ENCODE measurements at places on chromosomes 7 and 10.

- no peak for DNase-seq
These were observed 94.5 kb upstream of the GNA12 start for GRCh38 chr7:2938514-2939192.

DNA sequence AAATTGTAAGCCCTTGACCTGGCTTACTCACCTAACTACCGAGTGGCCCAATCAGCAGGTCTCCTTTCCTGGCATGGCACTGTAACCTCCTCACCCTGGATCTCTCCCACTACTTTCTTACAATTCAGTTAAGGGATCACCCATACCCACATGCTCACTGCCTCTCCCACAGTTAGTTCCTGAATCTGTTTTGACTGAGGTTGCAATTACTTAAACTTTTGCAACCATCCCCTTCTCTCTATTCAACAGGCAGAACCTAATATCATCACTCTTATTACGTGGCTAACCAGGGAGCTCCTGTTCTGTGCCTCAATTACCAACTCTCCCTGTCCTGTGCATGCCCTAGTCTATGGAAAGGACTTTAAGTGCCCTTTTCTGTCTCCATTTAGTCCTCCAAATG lies 84.2 kb upstream of the IKZF1 start:
- no peak for DNase-seq

- DNase-seq = no peak
These were observed 20.0 kb downstream of the THNSL1 start for GRCh38 chr10:25036381-25036780.

- DNase-seq = no peak
These were observed 24.1 kb downstream of the GBX1 start for GRCh38 chr7:151143261-151144015.

DNA sequence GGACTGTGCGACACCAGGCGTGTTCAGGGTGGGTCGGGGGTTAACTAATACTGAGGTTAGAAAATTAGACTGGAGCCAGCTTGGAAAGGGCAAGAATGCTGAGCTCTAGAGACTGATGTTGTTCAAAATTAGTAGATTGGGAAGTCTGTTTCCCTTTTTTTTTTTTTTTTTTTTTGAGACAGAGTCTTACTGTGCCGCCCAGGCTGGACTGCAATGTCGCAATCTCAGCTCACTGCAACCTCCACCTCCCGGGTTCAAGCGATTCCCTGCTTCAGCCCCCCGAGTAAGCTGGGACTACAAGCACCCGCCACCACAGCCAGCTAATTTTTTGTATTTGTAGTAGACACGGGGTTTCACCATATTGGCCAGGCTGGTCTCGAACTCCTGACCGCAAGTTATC lies 2.7 kb upstream of the CPVL start:
- DNase-seq = no peak

DNA sequence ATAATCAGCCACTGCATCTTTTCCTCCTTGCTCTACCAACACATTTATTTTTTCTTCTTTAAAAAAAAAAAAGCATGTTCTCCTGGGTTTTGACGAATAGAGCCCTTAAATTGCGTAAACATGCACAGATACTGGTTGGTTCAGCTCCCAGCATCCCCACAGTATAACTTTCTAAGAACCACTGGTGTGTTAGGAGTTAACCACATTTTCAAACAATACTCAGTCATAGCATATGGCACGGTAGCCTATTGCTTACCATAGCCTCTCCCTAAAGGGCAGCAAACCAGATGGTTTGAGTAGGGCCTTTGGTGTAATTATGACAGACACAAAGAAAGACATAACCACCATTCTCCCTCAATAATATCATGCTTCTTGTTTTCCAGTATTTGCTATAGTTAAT lies 145.0 kb downstream of the LRRC4 start:
- DNase-seq = no peak

DNA sequence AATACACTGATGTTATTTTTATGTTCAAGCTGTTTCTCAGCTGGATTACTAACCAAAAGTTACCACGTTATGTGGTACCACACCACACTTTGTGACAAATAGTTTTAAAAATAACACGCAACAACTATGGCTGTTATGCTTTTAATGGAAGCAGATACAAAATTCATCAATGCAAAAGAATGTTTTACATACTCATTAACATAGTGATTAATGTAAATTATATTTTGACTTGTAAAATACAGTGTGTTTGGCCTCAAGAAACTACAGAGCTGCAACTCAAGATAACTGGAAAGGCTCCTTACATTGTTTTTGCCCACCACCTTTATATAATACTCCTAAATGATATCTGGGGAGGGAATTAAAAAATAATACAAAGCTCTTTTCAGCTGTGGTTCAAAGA lies 25.5 kb downstream of the NCOA4 start:
- DNase-seq = no peak

DNA sequence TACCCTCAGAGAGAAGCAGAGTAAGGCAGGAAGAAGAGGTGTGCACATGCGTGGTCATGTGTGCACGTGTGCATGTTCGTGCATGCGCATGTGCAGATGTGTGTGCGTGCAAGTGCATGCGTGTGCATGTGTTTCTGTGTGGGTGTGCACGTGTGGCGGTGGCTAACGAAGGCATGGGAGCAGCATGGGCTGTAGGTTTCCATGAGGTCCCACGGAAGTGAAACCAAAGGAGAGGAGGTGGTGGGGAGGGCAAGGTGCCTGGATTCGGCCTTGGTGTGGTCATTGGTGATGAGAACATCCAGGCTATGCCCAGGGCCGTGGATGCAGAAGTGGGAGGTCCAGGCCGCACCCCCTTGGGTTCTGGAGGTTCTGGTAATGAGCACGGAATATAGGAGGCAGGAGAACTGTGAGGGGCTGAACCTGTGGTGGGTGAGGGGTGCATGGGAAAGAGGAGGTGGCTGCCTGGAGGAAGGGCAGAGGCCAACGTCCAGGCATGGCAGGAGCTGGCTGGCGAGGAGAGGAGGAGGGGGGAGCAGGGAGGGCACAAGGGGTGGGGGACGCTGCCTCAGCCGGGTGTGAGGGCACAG lies 2.4 kb upstream of the INPP5A start:
- no peak for DNase-seq

DNA sequence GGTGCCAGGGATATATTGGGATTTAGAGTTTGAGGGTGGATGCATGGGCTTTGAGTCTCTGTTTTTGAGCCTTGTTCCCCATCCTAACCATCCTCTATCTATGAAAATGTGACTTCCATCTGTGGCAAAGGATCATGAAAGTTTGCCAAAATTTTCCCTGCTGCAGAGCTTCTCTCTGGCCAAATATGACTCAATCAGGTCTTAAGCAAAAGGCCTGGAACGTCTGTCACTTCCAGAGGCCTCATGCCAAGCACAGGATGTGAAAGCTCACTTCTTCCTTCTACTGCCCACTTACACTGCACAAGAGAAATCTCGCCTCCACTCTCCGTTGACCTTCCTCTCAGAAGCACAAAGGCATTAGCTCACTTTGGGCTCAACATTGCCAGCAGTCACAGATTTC lies 696.9 kb upstream of the NRP1 start:
- no peak for DNase-seq

DNA sequence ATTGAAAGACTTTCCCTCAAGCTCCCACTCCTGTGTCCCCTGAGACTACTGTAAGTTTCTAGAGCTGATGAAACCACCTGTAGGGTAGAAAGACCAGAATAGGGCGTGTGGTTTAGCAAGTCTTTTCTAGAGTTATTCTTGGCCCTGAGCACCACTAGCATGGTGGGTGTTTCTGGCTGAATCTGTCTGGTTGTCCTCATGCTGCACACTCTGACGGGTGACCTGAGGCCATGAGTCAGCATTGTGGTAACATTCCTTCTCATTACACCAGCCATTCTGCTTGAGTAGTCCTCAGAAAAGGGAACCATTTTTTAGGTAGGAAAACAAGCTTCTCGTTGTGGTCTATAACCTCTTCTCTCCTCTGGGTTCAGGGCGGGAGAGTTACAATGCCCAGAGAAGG lies 250.3 kb downstream of the SNX13 start:
- peak; percentile 12 for DNase-seq

DNA sequence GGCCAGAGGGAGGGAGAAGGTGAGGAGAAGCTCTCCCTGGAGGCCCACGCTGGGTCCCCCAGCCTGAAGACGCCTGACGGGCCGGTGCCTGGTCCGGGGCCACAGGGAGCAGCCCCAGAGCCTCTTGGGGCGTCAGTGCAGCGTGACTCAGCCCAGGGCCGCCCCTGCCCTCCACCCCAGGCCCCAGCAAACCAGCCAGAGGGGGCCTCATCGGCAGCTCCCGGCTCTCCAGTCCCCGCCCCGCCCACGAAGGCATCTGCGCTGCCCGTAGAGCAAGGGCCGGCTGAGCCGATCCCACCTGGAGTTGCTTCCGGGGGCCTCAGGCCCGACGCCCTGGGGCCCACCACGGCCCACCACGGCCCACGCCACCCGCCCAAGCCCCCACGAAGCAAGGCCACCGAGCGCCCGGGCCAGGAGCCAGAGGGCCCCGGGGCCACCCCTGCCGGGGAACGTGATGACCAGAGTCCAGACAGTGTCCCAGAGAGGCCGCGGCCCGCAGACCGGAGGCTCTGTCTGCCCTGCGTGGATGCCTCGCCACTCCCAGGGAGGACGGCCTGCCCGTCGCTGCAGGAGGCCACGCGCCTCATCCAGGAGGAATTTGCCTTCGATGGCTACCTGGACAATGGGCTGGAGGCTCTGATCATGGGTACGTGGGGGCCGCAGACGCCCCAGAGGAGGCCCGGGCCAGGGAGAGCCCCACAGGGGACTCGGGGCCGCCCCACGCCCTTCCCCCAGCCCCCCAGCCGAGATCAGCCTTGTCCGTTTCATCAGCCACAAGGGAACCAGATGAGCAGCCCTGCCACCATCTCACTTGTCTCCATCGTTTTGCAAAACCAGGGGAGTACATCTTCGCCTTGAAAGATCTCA lies 31.2 kb upstream of the UTF1 start:
- no peak for DNase-seq

DNA sequence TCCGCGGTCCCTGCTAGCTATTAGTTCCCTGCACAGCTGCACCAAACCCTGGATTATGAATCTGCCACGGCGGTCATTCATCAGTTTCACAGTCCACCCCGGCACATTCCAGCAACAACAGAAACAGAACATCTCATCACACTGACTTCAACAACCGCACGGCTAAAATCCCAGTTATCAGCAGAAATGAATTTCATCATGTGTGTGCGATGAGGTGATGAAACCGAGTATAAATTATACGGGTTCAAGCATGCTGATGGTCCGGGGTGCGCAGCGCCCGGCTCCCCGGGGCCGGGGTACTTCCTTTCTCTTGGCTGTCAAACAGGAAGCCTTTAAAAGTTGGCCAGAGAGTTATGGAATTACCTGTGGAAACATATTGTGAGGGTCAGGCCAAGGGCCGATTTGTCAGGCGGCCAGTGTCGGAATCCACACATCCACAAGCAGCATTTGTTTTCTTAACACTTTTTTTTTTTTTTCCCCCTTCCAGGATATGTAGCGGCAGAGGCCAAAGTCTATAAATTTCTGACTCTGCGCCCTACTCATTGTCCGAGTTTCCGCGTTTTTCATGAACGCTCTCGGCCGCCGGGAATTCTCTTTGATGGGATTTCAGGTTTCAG lies 420.9 kb upstream of the MGMT start:
- DNase-seq = no peak

DNA sequence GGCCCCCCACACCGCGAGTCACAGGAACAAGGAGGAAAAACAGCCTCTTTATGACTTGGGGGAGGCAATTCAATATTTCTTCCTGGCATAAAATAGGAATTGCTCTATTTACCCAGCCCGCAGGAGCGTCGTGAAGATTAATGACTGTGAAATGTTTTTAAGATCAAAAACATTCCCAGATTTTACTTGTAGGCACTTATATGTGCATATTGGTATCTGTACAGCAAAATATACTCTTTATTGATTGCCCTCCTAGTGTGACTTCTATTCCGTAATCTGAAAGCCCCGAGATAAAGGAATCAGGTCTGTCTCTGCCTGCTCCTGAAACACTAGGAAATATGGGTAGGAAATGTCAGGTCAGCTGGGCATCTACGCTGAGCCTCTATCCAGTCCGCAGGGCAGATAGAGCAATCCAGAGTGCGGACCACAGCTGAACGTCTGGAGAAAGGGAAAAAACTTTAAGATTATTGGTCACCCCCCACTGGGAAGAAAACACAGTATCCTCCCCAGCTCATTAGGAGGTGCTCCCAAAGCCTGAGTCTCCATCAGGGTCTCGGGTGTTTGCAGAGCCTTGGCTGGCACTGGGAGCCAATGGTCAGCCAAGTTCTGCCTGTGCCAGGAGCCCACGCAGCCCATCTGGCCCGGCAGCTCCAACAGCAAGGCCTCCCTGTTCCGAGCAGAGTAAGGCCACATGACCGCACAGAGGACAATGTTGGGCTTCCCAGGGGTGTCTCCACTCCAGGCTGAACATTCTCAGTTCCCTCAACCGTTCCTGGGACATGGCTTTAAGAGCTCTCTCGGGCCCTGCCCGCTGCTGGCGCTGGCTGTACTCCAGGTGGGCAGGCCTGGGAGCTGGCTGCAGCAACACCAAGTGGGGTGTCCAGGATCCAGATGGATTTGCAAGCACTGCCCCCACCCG lies 7.7 kb downstream of the CTBP2 start:
- no peak for DNase-seq

DNA sequence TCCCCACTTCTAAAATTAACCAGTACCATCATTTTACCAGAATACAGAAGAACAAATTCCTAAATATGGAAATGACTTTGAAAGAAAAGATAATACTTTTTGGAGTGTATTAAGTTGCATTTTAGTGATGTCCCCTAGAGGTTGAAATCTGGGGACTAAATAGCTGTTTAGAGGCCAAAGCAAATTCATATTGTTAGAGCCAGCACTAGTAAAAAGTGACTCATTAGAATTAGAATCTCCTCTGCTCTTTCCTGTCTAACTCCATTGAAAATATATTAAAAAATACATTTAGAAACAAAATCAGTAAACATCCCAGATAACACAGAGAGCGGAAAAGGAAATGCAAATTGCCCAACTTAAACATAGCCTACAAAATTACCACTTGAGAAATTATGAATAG lies 1189.6 kb upstream of the C7orf33 start:
- no peak for DNase-seq

GRCh38 chr10:11300026-11300425 lies 282.4 kb downstream of the CELF2 start:
- no peak for DNase-seq

- no peak for DNase-seq
These were observed 311.9 kb downstream of the TCERG1L start for GRCh38 chr10:130999376-131000202.

GRCh38 chr10:123479640-123480039 lies 186.5 kb upstream of the GPR26 start:
- no peak for DNase-seq

GRCh38 chr10:66350622-66351399 lies 575.0 kb upstream of the LRRTM3 start:
- DNase-seq = no peak

- DNase-seq = no peak
These were observed 81.8 kb downstream of the SEMA3A start for GRCh38 chr7:84112771-84113170.

GRCh38 chr7:123028339-123028738 lies 32.8 kb upstream of the TAS2R16 start:
- DNase-seq = no peak
